ENCODE measurements at places on chromosomes 11 and 22.

DNA sequence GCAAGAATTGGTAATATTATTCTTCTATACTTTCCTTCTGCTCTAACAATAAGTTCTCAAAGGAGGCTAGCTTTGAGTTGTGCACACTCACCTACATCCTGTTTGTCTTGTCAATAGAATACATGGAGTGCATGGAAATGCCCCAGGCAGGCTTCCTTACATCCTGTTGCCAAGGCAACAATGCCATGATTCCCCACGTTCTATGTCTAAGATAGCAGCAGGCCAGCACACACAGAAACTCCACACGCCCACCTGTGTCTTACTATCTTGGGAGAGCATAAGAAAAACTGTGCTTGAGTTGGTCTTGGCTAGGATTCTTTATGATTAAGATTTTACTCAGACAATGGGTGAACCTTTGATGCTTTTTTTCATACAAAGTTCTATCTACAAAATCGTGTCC is 379.2 kb downstream of the AASDHPPT start:
- DNase-seq = no peak

- DNase-seq = no peak
These were observed 19.1 kb downstream of the RFPL2 start for GRCh38 chr22:32185821-32186220.

- DNase-seq = no peak
These were observed 20.1 kb upstream of the SPTBN2 start for GRCh38 chr11:66749091-66749490.

DNA sequence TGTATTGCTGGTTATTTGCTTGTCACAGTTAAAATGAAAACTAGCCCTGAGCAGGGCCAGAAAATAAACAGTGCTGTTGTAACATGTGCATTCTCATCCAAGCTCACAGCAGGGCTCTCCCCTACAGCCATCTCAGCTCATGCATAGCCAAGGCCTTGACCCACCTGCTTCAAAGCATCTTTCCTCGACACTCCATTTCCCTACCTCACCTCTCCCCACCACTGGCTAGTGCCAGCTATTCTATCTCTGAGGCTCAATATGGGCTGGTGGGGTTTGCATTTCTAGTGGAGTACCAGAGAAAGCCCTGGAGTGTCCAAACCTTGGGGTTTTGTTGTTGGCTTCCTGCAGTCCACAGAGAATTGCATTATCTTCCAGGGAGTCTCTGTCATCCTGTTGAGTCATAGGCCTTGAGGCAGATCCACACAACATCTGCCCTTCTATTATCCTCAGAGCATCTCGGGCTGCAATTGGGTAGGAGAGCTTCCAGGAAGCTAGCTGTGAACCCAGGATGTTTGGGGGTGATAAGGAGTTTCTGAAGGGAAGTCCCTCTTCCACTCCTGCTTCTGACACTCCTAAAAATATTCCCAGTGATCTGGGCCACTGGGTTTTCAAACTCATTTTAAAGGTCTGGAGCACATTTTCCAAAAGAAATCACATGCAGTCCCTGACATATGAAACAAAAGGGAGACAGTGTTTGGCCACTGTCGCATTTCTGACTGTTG is 36.1 kb upstream of the AMOTL1 start:
- DNase-seq = peak; percentile 19

- DNase-seq = no peak
These were observed 32.3 kb upstream of the TSPAN18 start for GRCh38 chr11:44694443-44694842.

DNA sequence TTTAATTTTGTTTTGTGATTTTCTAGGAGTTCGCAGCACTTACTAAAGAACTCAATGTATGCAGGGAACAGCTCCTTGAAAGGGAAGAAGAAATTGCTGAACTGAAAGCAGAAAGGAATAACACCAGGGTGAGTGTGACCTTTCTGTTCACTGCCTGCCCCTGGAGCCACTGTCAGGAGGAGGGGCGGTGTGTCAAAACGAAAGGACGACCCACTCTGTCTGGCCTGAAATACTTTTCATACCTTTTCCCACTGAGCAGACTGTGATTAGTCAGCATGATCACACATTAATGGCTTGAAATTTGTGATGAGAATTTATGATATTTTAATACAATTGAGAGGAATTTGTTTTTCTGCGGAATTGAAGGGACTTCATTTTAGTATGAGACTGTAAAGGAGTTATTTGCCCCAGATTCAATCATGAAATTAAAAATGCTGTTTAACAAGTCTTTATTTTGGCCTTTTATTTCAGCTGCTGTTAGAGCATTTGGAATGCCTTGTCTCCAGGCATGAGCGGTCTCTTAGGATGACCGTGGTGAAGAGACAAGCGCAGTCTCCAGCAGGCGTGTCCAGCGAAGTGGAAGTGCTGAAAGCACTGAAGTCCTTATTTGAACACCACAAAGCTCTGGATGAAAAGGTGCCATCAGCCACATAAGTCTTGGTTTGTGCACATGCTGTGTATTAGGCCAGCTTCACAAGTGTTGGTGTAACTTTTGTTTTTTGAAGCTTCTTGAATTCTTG is 54.1 kb downstream of the PPFIA1 start:
- DNase-seq = no peak

DNA sequence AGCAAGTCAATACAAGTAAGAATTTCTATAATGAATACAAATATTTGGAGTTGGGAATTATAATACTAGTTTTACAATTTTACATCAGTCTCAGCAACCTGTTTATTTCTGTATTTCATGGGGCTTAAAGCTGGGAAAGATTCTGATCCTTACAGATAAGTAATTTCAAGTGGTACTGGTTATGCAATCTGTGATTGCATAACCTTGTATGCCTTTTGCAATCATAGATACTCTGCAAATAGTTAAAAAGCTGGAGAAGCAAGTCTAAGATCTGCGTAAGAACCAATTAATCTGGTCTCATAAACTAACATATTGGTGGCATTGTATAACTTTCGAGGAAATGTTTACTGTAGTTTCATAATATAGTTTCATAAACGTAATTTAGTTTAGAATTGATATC is 198.3 kb upstream of the PGR start:
- no peak for DNase-seq

DNA sequence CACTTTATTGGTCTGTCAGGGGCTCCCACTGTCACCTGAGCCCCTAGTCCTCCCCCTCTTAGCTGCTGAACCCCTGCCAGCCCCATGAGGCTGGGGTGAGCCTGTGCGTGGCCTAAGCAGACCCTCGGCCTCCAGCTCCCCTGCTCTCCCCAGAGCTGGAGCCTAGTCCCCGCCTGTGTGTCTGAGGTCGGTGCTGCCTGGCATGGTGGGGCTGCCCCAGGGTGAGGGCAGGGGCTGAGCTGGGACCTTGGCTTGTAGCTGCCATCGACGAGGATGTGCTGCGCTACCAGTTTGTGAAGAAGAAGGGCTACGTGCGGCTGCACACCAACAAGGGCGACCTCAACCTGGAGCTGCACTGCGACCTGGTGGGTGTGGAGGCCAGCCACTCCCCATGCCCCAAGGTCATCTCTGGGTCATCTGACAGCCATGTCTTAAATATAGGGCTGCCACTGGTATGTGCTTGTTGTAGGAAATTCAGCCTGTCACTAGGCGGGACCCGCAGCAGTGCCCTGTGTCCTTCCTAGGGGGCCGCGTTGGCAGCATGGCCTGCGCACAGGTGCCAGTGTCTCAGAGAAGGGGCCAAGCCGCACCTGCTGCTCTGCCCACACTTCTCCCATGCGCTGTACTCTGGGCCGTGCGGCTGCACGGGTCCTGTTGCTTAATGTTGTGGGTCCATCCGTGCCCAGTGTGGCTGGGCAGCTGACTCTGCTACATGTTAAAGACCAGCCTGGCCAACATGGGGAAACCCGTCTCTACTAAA is 21.0 kb downstream of the PPIL2 start:
- no peak for DNase-seq

DNA sequence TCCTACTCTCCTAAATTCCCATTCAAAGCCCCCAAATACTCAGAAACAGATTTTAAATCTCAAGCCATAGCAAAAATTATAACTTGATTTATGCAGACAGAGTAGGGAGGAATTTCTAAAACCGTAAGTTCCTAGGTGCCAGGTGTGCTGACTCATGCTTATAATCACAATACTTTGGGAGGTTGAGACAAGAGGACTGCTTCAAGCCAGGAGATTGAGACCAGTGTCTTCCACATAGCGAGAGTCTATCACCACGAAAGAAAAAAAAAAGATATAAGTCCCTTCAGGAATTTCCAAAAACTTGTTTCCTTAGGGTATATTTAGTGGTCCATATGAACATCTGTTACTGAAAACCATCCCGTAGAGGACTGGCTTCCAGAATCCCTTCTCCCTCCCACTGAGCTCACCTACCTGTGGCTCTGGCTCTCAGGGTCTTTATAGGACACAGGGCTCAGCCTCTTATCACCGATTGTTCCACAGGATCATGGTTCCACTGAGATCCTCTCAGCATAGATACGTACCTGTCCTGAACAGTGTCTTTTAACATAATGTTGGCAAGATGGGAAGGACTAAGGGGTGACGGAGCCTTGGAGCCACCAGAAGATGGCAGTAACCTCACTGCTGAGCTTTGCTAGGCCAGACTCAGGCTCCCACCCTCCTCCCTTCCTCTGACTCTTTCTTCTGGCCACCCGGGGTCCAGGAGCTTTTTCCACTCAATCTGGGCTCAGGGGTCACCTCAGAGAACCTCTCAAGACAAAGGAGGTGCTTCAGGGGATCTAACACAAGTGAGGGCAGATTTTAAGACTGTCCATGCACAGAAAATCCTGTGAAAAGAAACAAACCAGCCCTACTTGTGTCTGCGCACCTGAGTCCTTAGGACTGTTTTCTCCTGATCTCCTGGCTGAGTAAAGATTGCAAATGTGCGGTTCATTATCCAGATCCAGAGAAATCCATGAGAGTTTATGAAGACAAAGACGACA is 117.5 kb upstream of the TOP3B start:
- peak; percentile 32 for DNase-seq

- DNase-seq = no peak
These were observed 9.4 kb downstream of the TRIM29 start for GRCh38 chr11:120128392-120129119.

GRCh38 chr22:17575151-17575550 is 11.9 kb downstream of the SLC25A18 start:
- DNase-seq = no peak

- no peak for DNase-seq
These were observed 6.2 kb downstream of the MYO18B start for GRCh38 chr22:25748140-25748539.

DNA sequence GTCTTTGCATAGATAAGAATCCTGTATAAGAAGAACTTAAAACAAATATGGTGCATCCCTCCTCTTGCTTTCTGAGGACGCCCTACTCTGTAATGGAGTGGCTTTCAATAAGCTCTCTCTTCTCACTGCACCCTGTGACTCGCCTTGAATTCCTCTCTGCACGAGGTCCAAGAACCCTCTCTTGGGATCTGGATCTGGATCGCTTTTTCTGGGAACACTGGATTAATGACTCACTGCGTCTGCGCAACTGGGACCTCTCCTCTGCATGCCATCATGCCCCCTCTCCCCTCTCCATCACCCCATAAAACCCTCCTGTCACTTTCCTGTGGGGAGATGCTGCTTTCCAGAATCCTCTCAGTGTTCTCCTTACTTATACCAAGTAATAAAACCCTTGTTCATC is 15.1 kb upstream of the CABP2 start:
- no peak for DNase-seq

GRCh38 chr11:94675239-94675638 is 92.9 kb upstream of the AMOTL1 start:
- no peak for DNase-seq

DNA sequence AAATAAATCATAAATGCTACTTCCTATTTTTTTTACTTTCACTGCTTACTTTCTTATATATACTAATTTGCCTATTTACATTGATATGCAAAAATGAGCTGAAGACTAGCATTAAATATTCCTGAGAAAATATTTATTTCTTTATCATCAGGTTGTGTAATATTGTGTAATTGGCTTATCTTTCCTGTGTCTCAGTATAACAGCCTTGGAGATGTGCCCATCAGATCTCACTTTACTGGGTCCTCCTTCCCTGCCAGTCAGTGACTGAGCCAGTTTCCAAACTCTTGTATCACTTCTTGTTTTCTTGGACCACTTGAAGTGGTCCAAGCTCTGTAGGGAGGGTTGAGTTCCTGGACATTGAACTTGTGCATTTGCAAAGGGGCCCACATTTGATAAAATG is 900.0 kb downstream of the LUZP2 start:
- no peak for DNase-seq

DNA sequence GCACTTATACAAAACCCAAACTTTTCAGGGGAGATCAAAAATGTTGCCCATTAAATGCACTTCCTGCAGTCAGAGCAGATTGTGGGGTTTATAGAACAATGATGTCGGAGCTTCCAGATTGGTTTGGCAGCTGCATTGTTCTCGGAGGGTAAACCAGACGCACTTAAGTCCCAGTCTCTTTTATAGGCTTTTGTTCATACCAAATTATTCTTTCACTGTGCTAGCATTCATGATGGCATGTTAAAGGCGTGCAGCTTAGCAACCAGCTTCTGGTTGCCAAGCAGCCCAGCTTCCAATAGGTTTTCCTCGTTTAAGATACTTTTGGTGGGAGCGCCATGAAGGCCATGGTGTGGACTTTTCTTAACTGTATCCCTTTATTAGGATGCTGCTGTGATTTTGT is 40.9 kb downstream of the ZC3H12C start:
- DNase-seq = no peak

GRCh38 chr22:32583921-32584335 is 109.3 kb downstream of the FBXO7 start:
- no peak for DNase-seq

DNA sequence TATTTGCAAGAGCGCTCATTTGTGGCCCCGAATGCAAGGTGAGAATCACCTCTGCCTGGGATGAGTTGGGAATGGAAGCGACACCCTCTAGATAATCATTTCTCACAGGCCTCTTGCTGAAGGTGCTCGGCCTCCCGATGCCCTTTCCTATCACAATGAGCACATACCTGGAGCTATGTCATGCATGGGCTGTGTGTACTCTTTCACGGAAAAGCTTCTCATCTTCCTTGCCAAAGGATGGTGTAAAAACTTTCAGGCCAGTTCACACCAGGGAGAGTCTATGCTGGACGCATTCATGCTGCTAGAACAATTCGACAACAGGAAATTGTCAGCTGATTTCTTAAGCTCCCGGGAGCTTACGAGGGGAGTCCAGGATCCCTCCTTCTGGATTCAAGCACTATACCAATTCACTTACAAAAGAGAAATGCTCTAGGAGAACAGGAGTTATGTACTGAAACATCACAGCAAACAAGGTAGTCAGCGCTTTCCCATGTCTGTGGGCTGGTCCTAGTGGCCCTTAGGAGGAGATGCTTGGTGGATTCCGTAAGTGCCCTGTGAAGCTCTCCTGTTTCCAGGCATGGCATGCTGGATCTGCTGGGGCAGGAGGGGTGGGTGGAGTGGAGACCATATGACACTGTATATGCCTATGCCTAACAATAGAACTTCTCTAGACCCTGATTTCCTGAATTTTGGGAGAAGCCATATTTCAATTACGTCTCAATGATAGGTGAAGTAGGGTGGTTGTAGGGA is 53.1 kb upstream of the B3GAT1 start:
- no peak for DNase-seq

DNA sequence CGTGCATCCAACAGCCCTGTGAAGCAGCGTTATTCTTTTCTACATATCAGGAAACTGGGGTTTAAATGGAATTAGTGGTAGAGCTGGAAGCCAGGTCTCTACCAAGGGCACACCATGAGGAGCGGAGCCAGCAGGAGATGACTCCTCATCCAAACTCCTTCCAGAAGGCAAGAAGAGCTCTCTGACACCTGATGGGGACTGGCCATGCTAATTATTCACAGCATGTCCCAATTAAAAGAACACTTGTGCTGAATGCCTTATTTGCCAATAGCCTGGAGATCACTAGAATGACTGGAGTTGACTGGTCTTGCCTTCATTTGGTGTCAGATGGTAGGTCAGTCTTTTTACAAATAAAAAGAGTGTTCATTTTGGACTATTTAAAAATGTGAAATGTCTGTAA is 32.9 kb upstream of the SLN start:
- no peak for DNase-seq

GRCh38 chr22:24102366-24103200 is 78.7 kb upstream of the SUSD2 start:
- no peak for DNase-seq
